Stimulated activated CD4-positive, alpha-beta T cell treated with anti-CD3 and anti-CD28 coated beads, TNF-alpha, amount 100 ng/mL, for 4 hours (primary cell): ENCODE measurements at places on chromosomes 4 and X.

GRCh38 chr4:40395908-40396793 is 61.0 kb downstream of the CHRNA9 start:
- DNase-seq: no peak

- DNase-seq: no peak
These were observed 6.1 kb upstream of the MSX1 start for GRCh38 chr4:4853371-4853823.

GRCh38 chrX:47573341-47574075 is 8.7 kb upstream of the TIMP1 start:
- no peak for DNase-seq

GRCh38 chr4:71406459-71406963 is 67.7 kb downstream of the SLC4A4 start:
- no peak for DNase-seq

- DNase-seq: no peak
These were observed 44.6 kb upstream of the TRPC5OS start for GRCh38 chrX:111831343-111831742.

DNA sequence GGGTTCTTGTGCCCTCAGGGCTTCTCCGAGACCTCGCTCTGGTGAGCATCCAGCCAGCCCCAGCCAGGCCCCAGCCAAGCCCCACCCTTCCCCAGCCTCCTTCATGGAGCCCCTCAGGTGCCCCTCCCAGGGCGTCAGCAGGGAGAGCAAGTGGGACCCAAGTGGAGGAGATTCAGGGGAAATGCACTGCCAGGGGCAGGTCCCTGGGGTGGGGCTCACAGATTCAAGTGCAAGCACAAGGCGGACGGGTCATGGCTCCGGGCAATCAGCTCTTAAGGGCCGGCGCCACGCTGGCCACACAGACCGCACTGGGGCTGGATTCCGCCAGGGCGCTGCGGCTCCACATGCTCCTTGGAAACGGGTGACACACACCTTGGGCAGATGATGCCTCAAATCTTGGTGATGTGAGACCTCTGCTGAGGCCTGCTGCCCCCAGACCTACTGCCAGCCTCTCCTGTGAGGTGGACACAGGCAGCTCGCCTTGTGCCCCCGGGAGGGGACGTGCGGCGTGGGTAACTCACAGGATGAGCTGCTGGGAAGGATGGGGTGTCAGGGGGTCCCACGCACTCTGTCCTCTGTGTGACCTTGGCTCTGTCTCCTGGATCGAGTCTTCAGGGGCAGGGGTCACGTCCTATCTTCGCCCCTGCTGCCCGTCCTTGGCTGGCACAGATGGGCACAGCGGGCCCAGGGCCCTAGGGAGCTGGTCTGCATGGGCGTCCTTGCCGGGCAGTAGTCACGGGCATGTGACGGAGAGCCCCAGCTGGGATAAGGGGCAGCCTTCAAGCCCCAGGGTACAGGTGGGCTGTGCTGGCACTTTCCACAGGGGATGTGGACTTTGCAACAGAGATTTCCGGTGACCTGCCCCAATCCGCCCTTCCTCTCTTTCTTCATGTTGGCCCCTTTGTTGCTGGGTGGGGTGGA is 17.1 kb downstream of the NAT8L start:
- no peak for DNase-seq

GRCh38 chr4:33924811-33925210 is 2319.5 kb downstream of the ARAP2 start:
- no peak for DNase-seq

DNA sequence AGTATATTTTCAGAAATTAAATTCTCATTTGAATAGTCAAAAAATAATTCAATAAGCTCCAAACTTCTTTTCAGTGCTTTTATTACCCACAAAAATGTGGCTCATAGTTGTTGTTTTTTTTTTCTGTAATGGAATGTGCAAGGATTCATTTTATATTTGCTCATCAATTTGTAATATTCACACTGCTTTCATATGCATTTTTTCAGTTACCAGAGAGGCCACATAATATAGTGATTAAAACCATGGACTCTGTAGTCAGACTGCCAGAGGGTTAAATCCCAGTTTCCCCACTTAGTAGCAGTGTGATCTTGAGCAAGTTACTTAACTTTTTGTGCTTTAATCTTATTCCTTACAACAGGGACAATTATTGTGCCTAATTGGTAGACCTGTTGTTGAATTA is 64.5 kb downstream of the FAM9B start:
- DNase-seq: no peak

- DNase-seq: no peak
These were observed 50.5 kb downstream of the F9 start for GRCh38 chrX:139581068-139581467.

- DNase-seq: no peak
These were observed 262.0 kb downstream of the ARAP2 start for GRCh38 chr4:35982318-35982717.

GRCh38 chr4:2684486-2684885 is 71.7 kb downstream of the TNIP2 start:
- DNase-seq: no peak

DNA sequence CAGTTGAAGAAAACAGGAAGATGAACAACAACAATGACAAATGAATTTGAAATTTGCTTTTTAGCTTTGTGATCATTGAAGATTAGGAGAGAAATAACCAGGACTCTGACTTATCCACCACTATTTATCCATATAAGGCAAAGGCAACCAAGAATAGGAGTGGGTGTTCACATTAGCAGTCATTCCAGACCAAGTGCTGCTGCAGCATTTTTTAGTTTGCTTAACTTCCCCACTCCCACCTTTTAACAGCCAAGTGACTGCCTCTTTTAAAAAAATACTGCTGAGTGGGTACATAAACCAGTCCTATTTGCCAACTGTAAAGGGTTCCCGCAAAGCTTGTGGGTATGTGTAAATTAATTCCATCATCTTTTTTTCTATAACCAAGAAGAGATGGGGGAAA is 230.9 kb downstream of the IQCM start:
- no peak for DNase-seq

DNA sequence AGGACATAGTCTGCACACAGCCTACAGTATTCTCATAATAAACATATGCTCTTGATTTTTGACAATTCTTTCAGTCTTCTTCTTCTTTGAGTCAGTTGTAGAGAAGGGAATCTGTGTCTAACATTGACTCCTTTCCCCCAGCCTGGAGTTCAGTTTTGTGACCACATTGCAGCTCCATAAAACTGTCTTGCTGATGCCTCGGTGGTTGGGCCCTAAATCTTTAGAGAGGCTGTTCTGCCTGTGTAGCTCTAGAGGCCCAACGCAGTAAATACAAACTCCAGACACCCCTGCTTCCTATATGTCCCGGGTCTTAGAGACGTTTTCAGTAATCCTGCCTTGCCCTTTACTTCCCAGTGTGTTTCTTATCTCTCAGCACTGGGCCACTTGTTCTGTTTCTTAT is 639.5 kb upstream of the AADAT start:
- DNase-seq: no peak

DNA sequence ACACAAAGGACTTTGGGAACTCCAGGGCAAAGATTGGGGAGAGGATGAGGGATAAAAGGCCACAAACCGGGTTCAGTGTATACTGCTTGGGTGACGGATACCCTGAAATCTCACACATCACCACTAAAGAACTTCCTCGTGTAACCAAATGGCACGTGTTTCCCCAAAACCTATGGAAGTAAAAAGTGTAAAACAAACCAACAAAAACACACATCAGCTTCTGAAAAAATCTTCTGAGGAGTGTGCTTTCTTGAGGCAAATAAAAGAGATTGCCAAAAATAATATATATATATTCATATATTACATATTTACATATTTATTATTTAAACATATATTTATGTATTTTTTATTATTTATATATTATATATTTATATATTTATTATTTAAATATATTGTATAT is 3.9 kb downstream of the P2RY8 start:
- no peak for DNase-seq

DNA sequence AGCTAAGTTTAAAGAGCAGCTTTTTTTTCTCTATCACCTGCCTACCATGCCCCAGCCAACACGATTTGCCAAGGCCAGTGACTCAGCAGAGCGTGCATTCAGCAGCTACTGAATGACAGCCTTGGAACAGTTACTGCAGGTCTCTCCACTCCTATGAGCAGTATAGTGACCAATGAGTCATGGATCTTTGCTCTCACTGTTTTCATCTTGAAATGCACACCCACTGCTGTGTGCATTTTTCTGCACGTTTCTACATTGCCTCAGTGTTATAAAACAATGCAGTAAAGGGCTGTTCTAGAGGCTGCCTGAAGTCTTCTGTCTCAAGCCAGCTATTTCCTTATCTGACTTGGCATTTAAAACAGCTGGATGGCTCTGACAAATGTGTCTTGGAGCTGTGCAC is 66.0 kb upstream of the C4orf54 start:
- no peak for DNase-seq

DNA sequence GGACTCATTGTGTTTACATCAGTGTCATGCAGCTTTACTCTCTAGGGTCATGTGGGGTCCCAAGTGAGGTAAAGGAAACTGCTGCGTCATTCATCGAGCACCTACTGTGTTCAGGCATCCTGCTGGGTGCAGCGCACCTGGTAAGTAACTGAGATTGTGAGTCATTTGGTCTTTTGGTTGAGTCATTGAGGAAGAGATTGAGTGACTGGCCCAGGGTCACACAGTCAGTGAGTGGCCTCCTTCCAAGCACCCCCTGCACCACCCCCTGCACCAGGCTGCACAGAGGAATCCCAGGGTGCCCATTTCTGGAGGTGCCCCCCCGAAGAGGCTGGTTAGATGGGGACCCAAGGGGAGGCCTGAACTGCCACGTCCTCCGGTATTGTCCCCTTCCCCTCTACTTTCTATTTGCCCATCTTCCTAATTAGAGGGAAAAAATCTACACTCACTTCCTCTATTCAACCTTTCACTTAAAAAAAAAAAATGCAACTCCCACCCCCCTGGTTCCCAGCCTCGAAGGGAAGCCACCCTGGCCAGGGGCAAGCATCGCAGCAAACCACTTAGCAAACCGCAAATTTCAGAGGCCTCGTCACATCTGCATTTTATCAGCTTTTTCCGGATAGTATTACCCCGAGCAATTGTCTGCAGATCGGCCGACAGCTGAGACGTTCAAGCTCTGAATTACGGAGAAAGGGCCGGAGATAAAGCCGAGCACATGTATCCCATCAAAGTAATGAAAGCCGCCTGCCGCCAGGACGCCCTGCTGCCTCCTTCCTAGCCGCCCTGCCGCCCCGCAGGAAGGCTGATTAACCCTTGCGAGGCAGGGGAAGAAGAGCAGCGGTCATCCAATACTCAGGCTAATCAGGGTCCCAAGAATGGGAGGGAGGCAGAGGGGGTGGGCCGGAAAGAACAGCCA is 96.3 kb upstream of the MSX1 start:
- no peak for DNase-seq

- no peak for DNase-seq
These were observed 21.8 kb upstream of the TBC1D14 start for GRCh38 chr4:6887591-6888371.
